T-helper 17 cell (primary cell): ENCODE measurements at places on chromosomes 11 and 22.

- no peak for DNase-seq
Observed at GRCh38 chr11:41250408-41250935, 209.0 kb downstream of the LRRC4C start.

DNA sequence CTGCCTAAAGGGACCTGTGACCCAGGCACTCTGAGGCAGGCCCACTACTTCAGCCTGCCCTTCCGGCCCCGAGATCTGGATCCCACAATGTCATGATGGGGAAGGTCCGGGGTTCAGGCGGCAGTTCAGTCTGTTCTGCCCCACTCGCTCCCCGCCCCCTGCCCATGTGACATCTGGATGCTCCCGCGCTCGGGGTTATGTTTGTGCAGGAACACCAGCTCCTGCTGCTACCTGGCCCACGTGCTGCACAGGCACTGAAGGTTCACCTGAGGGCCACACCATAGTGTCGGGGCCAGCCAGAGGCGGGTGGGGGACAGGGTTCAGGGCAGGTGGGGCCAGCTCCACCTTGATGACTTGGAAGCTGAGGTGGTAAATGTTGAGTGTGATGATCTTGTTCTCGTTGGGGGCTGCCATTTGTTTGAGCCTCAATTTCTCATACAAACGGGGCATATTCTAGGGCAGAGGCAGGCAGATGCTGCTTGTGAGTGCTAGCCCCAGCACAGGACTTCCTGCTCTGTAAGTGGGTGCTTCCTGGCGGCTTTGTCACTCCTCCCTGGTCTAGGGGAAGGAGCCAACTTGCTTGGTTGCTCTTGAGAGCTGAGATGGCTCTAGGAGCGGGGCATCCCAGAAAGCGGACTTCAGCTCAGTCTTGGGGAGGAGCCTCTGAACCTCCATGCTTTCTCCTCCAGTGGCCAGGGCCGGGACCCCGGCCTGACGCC lies 4.4 kb upstream of the SIPA1 start:
- no peak for DNase-seq

- DNase-seq: no peak
Observed at GRCh38 chr11:46326813-46327416, 20.3 kb upstream of the DGKZ start.

DNA sequence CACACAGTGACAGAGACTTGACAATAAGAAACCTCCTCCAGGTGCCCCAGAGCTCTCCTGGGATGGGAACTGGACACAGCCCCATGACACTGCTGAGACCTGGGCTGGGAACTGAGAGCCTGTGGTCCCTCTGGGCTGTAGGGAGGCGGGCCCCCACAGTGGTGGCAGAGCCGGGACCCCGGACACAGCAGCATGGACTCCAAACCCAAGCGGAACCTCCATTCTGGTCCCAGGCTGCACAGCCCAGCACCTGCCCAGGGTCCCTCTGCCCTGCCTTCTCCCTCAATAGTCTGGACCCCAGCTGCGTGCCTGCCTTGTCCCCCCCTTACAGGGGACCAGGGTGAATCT lies 8.4 kb upstream of the APOBEC3H start:
- no peak for DNase-seq

GRCh38 chr22:36452250-36452977 lies 29.0 kb downstream of the TXN2 start:
- no peak for DNase-seq

DNA sequence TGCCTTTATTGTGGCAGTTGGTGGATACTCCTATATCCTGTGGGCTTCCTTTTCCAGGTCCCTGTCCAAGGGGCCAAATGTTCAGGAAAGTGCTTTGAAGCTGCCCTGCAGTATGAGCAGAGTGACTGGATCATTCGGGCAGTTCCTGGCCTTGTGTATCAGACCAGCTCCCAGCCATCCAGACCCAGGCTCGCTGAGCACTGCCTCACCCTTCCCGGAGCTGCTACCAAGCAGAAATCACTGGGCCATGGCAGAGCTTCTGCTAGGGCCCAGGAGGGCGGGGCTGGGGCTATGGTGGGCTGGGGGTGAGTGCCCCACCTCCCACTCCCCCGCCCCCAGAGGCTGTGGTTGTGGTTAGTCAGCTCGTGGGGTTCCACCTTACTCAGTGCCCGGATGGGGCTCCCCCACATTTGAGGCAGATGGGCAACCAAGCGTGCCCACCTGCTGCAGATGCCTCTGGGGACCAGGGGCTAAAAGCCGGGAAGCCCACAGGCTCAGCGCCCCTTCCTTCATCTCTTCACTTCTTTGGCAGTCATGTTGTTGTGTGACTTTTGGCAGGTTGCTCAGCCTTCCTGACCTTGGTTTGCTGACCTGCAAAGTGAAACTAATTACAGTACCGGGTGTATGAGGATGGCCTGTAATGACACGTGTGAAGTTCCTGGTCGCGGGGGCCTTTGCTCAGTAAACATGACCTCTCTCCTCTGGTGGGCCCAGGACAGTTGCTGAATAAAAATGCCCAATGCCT lies 2.1 kb upstream of the LRRC32 start:
- DNase-seq: no peak

- DNase-seq: no peak
Observed at GRCh38 chr11:1884303-1884700, 7.4 kb downstream of the PRR33 start.

DNA sequence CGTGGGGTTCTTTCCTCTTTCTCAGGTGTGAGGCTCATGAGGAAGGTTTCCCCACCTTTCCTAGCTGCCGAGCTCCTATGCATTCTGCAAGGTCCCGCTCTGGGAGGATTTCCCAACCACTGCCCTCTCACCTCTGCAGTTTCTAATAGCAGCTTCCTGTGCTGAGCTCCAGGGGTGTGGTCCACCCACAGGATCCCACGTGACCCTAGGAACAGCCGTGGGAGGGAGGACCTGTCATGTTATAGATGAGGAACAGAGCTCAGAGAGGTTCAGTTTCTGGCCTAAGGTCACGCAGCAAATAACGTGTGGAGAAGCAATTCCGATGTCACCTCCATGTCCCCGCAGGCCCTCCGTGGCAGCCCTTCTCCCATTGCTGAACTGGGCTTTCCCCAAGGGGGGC lies 38.5 kb downstream of the FLRT1 start:
- DNase-seq: no peak

DNA sequence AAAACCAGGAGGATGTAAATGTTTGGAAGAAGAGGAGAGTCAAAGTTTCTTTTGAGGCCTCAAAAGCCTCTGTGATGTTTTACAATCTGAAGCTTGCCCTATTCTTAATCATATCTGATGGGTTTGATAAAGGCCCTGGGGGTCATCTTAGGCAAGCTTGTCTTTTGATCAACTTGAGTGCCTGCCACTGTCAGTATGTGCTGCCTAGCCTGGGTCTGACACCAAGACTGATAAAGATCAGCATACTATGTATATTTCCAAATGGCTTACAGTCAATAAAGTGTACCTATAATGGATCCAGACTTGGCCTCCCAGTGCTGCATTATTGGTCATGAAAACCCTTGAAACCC lies 12.7 kb downstream of the EHF start:
- no peak for DNase-seq

- DNase-seq: no peak
Observed at GRCh38 chr11:133386262-133386661, 146.0 kb downstream of the OPCML start.

- DNase-seq: no peak
Observed at GRCh38 chr11:12778240-12778905, 104.2 kb downstream of the TEAD1 start.

DNA sequence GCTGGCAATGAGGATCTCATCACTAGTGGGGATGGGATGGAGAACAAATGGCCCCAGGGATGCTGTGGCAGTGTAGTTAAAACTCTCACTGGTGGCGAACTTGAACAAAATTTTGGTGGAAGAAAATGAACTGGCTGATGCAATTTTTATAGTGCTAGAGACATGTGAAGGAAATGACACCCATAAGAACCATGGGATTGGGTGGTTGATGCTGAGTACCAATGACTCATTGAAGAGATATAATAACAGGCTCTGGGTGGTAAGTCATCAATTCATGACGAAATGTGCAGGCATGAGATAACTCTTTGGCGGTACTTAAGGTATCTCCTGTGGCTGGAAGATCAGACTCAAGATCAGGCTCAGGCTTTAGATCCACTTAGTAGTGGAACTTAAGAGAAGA lies 172.9 kb upstream of the DDI1 start:
- DNase-seq: no peak

- no peak for DNase-seq
Observed at GRCh38 chr22:44754998-44755397, 2.6 kb downstream of the ARHGAP8 start.

DNA sequence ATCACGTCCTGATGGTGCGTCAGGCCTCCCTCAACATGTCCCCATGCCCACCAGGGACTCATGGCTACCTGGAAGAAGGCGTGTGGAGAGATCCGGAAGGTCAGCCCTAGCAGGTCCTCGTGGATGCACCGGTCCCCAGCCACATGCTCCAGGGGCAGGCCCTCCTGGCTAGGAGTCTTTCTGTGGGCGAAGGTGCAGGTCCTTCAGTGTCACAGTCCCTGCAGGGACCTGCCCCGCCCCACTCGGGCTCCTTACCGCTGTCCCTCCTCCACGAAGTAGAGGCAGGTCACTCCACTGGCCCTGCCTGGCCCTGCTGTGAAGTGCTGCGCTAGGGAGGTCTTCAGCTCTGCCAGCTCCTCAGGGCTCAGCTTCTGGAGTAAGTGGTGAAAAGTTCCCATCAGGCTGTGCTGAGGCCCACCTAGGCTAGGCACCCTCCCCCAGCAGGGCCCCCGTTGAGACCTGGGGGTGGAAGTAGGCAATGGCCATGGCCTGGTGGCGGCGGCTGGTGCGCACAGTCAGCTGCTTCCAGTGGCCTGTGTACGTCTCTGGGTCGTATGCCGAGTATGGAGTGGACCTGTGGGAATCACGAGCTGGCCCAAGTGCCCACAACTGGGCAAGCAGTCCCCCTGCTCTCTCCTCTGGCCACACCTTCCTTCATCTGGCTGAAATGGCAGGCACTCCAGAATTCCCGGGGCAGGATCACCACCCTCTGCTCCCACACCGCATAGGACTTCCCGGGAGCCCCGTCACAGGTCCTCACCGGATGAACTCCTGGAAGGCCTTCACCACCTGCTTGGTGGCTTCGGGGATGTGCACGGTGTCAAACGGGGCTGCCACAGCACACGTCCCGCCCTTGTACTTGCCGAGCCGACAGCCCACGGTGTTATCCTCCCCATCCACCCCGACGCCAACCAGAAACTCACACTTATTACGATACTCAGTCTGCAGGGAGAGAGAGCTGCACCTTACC lies 1.1 kb upstream of the RANBP1 start:
- DNase-seq: no peak

DNA sequence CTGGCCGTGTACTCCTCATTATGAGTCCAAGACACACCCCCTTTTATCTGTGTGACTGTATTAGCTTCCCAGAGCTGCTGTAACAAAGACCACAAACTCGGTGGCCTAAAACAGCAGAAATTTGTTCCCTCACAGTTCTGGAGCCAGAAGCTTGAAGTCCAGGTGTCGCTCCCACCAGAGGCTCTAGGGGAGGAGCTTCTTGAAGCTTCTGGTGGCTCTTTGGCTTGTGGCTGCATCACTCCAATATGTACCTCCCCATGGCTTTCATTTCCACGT lies 3.0 kb downstream of the PRR5 start:
- DNase-seq: no peak

DNA sequence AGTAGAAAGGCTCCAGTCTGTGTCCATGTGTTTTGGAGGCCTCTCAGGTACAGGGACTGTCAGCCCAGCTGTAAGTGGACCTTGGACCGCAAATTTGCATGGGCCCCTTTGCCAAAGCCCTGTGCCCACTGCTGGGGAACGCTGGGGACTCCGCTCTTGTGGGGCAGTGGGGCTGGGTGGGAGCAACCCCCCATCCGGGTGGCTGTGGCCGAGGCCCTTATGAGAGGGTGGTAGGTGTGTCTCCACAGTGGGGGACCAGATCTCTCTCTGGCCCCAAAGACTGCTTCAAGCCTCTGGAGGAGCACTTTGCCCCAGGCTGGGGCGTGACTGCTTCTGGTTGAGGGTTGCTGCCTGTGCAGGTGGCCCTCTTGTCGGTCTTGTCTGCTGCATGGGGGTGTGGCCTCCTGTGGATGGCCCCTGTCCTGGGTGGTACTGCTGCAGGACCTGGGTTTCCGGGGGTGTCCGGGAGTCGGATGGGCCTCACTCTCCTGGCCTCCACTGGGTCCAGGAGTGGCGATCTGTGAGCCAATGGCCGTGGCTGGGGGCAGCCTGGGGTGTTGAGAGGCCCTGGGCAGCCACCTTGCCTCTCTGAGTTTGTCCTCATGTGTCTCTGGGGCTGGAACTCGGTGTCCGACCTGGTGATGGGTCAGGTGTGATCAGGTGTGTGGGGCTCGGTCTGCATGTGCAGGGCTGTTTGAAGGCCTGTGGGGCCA lies 15.9 kb downstream of the KCNQ1 start:
- DNase-seq: no peak

GRCh38 chr22:23529166-23530103 lies 50.7 kb downstream of the IGLL1 start:
- DNase-seq: no peak
